ENCODE measurements at places on chromosomes 1 and 21. TPM values are rescaled to one million over a fixed set of nuclear protein-coding genes. Genes with fewer than 3 reads are reported as not detected.

GRCh38 chr1:22107126-22107525, 35.8 kb downstream of the WNT4 start:
- no peaks in the 10 kb centered on the region for H3K4me1 ChIP-seq
- DNase-seq = no peak
- H3K27ac ChIP-seq = no peak overlapping the region
- H3K27me3 ChIP-seq = no peaks in the 10 kb centered on the region

DNA sequence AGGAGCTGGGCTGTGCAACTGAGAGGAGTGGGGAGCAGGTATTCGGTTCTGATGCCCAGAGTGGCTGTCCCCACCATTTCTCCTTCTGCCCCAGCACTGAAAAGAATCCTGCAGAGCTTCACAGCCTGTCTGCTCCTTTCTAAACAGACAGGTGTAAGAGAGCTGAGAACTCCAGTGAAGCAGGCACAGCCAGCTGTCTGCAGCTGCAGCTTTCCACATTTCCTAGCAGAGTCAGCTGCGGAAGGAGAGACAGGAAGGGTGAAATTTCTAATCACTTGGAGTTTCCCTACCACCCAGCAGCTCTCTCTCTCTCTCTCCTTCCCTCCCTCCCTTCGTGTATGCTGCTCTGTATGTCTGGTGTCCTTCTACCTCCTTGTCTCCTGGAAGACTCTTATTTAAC, 40.5 kb upstream of the GJB5 start:
- H3K27ac ChIP-seq = no peak overlapping the region
- no peaks in the 10 kb centered on the region for H3K27me3 ChIP-seq
- H3K36me3 ChIP-seq = no peaks in the 10 kb centered on the region

DNA sequence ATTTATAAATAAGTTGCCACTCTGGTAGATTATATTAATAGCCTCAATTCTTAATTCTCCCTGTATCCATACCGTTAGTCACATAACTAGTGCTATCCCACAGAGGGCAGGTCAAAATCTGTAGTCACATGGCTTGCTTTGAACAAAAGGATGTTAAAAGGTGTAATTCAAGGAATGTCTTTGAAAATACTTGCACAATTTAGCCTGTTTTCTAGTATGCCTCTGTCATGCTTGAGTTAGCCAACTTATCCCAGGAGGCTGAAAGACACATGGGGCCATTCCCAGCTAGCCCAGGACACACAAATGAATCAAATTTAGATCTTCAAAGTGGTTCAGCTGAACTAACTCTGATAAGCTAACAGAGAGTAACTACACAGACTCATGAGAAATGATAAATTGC, 758.5 kb upstream of the NEGR1 start:
- no peaks in the 10 kb centered on the region for H3K27me3 ChIP-seq
- no peaks in the 10 kb centered on the region for H3K36me3 ChIP-seq
- H3K27ac ChIP-seq = no peak overlapping the region
- DNase-seq = no peak

Gene ZBTB8B
- total RNA-seq = not detected

Gene FALEC
- not detected for total RNA-seq
